ENCODE measurements at places on chromosomes 3 and 15. TPM values are rescaled to one million over a fixed set of nuclear protein-coding genes. Genes with fewer than 3 reads are reported as not detected.

Gene WDR5B
- 6.0 TPM for total RNA-seq

Gene NR1I2
- not detected for total RNA-seq

Gene ANKRD63
- not detected for total RNA-seq

Gene SLC9A9
- 15.1 TPM for total RNA-seq

Gene CAPN3
- total RNA-seq, result 4.1 TPM

Gene TOP2B
- total RNA-seq, result 126 TPM
